Stimulated activated CD4-positive, alpha-beta T cell treated with anti-CD3 and anti-CD28 coated beads, Interleukin-1b, Interleukin-23, amount 100 ng/mL, for 48 hours (primary cell): ENCODE measurements at places on chromosomes 5 and 9.

DNA sequence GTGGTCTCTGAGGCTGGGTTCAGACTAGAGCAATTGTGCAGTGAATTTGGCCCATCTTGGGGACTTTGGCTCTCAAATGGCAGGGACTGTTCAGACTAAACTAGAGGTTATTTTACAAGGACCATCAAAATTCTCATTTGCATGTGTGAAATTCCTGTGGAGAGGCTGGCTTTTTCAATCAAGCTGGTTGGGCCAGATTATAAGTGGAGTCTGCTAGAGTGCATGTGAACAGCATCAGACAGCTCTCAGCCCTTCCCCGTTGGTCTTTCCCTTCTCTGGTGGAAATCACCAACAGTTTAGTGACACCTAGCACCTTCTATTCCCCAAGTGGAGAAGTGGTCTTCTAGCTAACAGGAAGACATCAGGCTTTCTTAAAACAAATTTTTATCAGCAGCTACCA, 301.3 kb downstream of the CWC27 start:
- DNase-seq, result no peak

- no peak for DNase-seq
Observed at GRCh38 chr9:15370466-15371447, 51.9 kb upstream of the SNAPC3 start.

DNA sequence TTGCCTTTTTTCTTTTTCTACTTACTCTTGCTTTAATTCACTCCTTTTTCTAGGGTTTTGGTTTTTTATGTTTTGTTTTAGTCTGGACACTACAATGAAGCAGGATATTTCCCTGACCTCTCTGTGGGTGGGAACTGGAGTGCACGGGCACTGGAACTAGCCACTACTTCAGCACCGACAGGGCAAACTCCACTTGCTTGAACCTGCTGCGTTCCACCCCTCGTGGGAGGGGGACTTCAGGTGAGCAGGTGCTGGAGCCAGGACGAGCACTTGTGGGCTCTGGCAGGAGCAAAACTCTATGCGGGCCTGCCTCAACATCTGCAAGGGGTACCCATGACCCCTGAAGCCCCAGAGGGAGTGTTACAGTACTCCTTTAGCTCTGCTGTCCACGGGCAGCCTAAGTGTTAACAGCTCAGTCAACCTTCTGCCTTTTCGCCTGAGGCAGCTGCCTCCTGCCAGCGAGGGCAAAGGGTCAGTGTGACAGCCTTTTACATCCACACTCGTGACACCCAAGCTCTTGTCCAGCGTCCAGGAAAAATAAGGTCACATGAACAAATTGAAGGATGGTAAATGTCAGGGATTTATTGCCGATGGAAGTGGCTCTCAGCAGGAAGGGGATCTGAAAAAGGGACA, 144.1 kb upstream of the NFIL3 start:
- DNase-seq, result no peak

- no peak for DNase-seq
Observed at GRCh38 chr9:83623679-83624076, 735 bp downstream of the IDNK start.

DNA sequence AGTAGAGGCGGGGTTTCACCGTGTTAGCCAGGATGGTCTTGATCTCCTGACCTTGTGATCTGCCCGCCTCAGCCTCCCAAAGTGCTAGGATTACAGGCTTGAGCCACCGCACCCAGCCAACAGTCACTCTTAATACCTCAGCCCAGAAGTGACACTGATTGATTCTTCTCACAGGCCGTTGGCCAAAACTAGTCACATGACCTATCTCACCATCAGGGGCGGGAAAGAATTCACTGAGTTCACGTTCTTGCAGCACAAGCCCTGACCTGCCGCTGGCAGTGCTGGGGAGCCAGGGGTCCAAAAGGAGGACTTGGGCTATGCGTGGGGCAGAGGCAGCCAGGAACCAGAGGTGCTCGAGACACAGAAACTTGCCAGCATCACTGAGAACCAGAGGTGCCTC, 55.0 kb upstream of the CPLX2 start:
- DNase-seq, result no peak

DNA sequence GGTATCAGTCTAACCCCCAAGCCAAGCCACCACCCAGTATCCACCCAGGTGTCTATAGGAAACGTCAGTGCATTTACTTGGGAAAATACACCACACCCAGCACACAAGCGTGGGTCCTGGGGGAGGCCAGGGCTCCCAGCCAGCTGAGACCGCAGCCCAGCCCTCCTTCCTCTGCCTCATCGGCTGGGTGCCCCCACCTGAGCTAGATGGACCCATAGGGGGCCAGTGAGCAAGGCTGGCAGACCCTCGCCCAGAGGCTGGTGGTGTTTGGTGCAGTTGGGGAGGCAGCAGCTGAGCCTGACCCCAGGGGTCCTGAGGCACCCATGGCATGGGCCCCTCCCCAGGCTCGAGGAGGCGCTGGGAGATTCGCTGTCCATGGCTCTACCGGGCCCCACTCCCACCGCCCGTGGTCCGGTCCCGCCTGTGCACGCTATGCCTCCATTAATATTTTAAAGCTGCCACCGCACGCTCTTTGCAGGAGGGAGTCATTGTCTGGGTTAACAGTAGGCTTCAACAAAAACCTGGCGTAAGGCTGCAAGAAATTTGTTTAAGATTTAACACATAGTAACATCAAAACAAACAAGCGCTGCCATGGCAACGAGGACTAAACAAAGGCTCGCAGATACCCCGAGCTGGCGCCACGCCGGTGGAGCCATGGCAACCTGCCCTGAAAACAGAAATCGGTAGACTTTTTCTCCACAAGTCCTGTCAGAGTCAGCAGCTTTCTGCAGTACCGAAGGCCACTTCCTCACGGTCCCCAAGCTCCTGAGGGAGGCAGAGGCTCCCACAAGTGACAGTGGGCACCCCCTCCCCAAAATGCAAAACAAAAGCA, 20.6 kb downstream of the TPPP start:
- peak; percentile 64 for DNase-seq

DNA sequence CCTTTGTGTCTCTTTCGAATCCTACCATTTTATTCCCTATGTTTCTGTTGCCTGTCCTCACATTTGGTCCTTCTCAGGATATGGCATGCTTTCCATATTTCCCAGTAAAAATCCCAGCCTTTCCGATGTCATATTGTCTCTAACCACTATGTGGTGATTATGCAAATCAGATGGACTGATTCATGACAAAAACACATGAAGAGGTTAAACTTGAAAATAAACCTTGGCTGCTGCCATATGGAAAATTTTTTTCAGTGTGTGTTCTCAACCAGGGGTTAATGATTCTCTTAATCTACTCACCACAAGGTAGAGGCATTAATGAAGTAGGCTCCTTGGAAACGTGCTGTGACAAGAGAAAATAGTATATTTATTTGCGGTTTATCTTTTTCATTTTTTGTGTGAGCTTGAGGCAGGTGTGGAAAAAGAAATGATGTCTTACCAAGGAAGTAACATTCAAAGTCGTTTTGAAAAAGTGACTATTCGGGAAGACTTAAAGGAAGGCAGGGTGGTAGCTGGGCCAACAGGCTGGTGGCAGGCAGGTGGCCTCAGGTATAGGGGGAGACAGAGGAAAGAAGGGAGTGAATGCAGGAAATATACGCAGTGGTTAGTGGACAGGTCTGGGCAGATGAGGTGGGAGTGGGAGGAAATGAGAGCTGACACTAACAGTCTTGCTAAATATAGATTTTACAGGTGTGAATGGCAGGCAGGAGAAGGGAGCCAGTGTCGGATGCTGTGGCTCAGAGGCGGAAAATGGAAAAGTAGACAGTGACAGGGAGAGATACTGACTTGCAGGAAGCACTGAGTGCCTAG, 46.2 kb downstream of the DMRT2 start:
- DNase-seq, result no peak

DNA sequence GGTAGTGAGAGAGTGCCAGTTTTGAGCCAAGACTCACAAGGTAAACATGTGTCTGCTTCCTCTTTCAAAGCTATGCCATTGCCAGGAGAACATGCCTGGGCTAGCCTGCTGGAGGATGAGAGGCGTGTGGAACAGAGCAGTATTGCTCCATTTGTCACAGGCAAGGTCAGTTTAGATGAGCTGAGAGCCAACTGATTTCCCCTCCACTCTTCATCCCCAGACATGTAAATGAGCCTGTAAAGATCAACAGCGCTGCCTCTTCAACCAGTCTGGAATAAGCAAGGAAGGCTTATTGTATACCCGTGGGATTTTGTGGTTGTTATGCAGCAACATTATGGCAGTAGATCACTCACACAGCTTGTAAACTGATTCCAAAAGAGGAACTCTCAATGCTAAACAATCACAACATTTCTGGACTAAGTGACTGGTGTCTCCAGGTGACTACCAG, 8.2 kb upstream of the GDNF start:
- DNase-seq, result no peak

DNA sequence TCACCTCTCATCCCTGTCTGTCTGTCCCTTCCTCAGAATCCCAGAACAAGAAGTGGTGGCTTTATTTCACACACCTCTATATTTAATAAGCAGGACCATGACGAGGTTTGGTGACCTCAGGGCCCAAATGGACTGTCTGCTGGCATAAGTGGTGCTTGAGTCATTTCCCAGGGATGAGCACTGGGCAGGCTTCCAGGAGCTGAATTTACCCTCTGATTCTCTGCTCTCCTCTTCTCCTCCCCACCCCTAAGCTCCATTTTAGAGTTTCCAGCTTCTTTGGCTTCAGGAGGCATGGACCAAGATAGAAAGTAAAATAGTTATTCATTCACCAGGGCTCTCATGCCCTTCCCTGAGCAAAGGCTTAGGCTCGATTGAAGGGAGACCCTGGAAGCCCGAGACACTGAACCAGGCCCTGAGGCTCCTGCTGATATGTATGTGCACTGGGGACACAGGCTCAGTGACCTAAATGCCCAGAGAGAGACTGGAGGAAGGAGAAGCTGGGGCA, 69.1 kb downstream of the PPARGC1B start:
- DNase-seq, result no peak

GRCh38 chr9:136721339-136722092, 9.1 kb downstream of the DIPK1B start:
- DNase-seq, result no peak
